Left lobe of liver (tissue), 2 donors: ENCODE measurements at places on chromosomes 12 and 14. TPM values are rescaled to one million over a fixed set of nuclear protein-coding genes. Genes with fewer than 3 reads are reported as not detected.

DNA sequence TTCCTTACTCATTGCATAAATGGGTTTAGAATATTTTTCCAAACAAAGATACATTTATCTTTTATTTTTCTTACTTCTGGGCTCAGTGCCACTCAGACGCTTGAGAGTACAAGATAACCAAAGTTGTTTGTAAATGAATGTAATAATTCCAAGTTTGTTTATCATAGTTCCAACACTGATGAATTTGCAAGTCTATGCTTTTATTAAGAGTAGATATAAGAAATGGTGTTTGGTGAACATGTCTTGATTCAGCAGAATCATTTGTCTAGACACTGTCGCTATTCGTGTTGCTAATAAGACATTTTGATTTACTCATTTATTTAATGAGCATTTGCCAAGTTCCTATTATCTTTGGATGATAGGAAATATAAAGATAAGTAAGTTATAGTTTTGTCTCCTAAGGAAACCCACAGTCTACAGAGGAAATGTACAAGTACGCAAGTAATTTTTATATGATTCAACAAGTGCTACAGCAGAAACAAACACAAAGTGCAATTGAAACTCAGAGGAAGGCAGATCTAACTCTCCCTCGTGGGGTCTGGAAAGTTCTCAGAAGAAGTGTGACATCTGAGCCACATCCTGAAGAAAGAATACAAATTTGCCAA lies 132.8 kb upstream of the FSCB start:
- DNase-seq: no peak

DNA sequence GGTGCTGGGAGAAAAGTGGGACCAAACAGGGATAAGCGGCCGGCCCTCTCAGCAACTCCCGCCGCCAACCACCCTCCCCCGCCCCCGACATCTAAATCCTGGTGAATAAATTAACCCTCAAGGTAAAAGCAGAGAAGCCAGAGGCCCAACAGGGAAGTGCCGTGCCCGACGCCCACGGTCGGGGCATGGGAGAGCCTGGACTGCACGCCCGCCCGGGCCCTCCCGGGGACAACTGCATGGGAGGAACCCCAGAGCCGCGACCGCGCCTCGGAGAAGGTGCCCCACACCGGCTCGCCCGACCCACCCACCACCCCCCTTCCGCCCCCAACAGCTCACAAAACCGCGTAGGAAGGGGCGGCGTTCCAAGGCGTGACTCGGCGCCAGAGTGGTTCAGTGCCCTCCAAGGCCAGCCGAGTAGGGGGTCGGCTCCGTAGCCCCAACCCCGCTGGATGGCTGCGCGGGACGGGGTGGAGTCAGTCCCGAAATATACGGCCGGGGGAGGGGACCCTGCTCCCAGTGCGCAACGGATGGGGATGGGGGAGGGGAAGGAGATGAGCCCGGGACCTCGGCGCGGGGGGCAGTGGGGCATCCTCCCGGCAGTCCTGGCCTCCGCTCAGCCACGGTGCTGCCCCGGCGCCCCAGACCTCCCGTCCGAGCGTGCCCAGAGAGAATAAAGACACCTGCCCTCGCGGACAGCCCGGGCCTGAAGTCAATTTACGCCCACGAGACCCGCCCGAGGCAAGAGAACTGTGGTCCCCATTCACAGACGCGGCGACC lies 732 bp downstream of the SLC25A29 start:
- peak; percentile 54 for DNase-seq

GRCh38 chr14:67582061-67582460 lies 18.0 kb downstream of the PIGH start:
- no peak for DNase-seq

- DNase-seq: no peak
Observed at GRCh38 chr12:95178136-95178535, 39.1 kb downstream of the FGD6 start.

DNA sequence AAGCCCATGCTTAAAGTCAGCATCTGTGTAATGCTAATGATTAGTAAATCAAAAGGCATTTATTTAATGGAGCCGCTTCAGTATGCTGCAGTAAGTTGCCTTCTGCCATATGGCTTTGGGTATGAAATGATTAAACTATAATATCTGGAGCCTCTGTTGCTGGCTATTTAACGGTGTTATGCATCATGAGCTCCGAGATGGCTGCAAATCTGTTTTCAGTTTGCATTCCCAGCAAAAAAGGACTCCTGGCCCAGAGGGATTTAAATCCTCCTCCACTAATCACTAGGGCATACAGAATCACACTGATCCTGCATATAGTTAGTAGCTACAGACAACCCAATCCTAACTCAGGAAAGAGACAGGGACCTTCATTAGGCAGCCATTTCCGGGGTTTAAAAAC lies 171.5 kb upstream of the EEA1 start:
- no peak for DNase-seq

GRCh38 chr12:69401940-69402339 lies 42.4 kb downstream of the YEATS4 start:
- DNase-seq: peak; percentile 59

GRCh38 chr12:115421796-115422709 lies 738.1 kb upstream of the TBX3 start:
- DNase-seq: no peak

DNA sequence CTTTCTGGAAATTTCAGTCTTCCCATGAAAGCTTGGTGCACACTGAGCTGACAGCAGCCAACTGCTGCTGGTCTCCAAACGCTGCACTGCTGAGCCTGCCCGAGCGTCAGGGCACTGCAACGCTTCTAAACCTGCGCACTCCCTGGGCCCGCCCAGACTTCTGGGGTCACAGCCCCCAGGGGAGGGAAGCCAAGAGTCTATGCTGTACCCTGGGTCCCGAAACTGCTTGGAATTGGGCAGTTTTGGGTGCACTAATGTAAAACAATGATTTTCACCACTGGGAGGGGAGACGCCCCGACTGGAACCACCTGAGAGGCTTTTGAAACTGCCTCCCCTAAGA lies 32.0 kb downstream of the CCDC92 start:
- DNase-seq: no peak

GRCh38 chr12:58939399-58940100 lies 19.2 kb upstream of the LRIG3 start:
- no peak for DNase-seq

GRCh38 chr12:56007564-56008559 lies 10.8 kb downstream of the SUOX start:
- peak; percentile 66 for DNase-seq

- DNase-seq: no peak
Observed at GRCh38 chr12:3453990-3454680, 36.9 kb upstream of the PRMT8 start.

Gene GLIPR1L1
- total RNA-seq: not detected

Gene TMCC3
- total RNA-seq: 2.6 TPM

Gene SERPINA1
- total RNA-seq: 17,840 TPM

Gene PTCSC3
- total RNA-seq: not detected

Gene LPAR5
- total RNA-seq: 0.88 TPM

Gene KLRG1
- 1.9 TPM for total RNA-seq
